ENCODE measurements at places on chromosomes 4 and X.

DNA sequence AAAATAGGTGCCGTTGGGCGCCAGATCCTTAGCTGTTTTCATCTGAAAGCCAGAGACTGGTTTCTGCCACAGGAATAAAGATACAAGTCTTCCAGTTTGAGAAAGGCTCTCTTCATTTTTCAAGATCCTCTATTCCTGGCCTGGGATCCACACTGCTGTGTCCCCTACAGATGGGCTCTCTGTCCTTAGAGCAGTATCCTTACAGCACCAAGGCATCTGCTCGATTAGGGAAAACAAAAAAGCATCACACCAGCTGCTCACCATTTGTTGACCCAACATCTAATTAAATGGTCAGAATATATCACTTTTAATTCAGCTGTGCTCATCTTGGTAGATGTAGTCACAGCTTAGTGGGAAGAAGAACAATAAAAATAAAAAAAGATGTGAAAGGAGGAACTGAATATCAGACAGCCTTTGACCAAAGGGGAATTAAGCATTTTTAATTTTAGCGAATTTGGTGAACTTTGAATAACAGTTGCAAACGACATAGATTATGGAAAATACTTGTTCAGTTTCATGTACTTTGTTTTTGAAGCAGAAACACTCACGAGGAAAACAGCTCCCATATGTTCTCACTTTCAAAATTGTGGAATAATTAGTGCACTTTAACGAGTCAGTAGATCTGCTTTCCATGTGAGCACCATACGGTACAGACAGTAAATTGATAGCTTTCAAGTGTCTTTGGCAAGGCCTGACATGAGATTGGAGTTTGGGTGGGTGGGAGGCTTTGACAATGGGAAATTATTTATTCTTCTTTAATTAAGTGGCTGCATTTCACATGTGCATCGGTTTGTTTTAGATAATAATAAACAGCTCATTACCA, 148.4 kb upstream of the CLNK start:
- no peak for DNase-seq

- DNase-seq, result no peak
These were observed 1.4 kb downstream of the IL9R start for GRCh38 chrX:155998761-155999510.

DNA sequence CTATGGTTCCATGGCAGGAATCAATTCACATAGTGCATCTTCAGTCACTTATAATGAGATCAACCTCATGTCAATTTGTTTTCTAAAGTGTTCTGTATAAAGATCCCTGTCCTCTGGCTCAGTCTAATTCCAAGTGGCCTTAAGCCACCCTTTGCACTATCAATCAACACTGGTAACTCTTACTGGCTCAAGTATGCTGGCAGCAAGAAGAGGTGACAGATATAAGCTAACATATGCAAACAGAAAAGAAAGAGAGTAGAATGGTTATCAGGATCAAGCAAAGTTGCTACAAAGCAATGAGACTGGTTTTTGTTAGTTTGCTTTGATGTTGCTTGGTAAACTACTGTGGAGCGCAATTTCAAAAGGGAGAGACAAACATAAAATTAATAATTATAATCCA, 67.0 kb downstream of the AMMECR1 start:
- no peak for DNase-seq

DNA sequence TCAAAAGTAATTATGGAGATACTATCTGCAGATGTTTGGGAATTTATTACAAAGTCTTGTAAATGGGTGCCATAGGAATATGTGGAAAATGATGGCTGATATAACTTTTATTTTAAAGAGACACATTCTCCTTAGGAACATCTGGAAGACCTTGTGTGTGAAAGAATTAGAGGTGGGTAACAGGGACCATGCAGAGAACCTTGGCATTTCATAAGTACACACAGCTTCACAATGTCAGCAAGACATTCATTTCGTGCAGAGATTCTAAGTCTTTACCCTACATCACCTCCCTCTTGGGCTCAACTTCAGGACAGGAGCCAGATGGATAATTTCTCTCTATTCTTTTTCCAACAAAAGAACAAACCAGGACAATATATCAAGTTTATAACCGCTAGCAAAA, 458.1 kb upstream of the INTU start:
- DNase-seq, result no peak

GRCh38 chrX:10414156-10414824, 206.1 kb downstream of the MID1 start:
- DNase-seq, result no peak

GRCh38 chr4:121765368-121765705, 373 bp upstream of the SMIM43 start:
- DNase-seq, result no peak

- DNase-seq, result no peak
These were observed 86.7 kb downstream of the ATP8A1 start for GRCh38 chr4:42570221-42570620.

Measured in effector memory CD8-positive, alpha-beta T cell (primary cell).